H9 (cell line): ENCODE measurements at places on chromosomes 5 and 9. TPM values are rescaled to one million over a fixed set of nuclear protein-coding genes. Genes with fewer than 3 reads are reported as not detected.

DNA sequence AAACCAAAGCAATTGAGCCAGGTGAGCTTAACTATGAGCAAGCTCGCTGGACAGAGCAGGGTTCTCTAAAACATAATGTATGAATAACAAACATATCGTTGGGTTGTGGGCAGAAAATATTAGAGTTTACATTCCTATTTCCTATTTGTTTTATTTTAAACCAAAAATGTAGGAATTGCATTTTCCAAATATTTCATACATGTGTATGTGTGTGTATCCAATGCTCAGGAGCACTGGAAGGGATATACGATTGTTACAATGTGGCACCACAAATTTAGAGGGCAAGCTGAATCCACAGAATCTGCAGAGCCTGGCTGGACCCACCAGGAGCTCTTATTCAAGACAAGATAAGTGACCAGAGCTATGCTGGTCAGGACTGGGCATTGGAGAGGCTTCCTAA is 325.3 kb upstream of the HAPLN1 start:
- DNase-seq: no peak

DNA sequence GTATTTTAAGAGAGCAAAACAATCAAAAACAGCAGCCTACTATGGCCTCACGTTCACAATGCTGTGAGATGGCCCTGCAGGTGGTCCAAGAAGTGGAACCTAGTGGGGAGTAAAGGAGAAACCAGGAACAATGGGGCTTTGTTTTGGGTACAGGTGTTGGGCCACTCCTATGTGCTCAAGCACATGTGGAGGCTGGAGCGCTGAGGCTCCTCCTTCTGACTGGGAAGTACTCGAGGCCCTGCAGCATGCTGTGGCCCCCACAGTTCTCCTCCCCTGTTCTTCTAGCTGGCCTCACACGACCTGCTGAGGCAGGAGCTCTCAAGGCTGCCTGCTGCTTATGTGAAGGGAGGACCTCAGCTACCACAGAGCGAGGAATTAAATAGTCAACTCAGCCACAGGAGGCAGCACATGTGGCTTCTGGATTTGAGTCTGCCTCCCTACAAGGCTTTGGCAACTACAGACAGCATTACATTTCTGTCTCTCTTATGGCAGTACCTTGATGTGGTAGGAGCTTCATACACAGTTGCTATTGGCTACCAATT is 482.3 kb downstream of the SPOCK1 start:
- DNase-seq: peak; percentile 49

The UBTD2 gene
- total RNA-seq: 39.9 and 42.6 TPM in 2 replicates

- no peak for DNase-seq
Observed at GRCh38 chr9:133104718-133105460, 16.2 kb downstream of the RALGDS start.

DNA sequence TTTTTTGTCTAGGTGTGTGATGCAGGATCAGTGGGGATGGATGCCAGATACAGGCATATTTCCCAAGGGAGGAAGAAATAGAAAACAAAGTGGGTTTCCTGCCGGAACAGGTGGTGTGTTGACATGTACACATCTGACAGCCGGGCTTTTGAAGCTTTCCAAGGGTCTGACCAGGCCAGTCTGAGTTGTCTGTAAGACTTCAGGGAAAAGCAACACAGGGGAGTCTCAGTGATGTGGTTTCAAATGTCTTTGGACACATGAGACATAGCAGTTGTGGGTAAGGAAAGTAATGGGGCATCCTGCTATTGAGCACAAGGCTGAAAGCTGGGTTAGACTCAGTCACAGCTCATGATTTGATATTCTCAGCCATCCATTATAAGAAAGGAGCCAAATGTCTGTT is 274.9 kb downstream of the PIK3R1 start:
- DNase-seq: no peak

GRCh38 chr5:156431956-156432829 is 105.2 kb downstream of the SGCD start:
- peak; percentile 49 for DNase-seq
